Activated CD4-positive, alpha-beta T cell treated with anti-CD3 and anti-CD28 coated beads, Interleukin-2, amount 50 U/mL, for 16 hours (primary cell): ENCODE measurements at places on chromosomes 7 and 10.
A peak's percentile ranks its signal among the peaks of the same experiment; 100 is the strongest.

GRCh38 chr10:109517748-109518147 is 405.6 kb downstream of the XPNPEP1 start:
- DNase-seq, result no peak

- no peak for DNase-seq
Observed at GRCh38 chr7:150856303-150857275, 4.3 kb downstream of the AOC1 start.

DNA sequence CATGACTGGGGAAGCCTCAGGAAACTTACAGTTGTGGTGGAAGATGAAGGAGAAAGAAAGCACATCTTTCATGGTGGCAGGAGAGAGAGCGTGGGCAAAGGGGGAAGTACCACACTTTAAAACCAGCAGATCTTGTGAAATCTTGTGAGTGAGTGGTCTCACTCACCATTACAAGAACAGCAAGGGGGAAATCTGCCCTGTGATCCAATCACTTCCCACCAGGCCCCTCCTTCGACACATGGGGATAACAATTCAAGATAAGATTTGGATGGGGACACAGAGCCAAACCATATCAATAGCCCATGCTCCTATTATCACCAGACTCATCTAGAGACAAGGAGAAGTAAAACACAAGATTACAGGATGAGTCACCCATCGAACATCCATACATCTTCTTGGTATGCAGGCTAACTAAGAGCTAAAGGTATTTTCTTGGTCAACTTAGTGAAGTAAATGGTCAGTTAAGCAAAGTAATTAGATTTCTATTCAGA is 55.3 kb upstream of the YAE1 start:
- peak; percentile 2 for DNase-seq

DNA sequence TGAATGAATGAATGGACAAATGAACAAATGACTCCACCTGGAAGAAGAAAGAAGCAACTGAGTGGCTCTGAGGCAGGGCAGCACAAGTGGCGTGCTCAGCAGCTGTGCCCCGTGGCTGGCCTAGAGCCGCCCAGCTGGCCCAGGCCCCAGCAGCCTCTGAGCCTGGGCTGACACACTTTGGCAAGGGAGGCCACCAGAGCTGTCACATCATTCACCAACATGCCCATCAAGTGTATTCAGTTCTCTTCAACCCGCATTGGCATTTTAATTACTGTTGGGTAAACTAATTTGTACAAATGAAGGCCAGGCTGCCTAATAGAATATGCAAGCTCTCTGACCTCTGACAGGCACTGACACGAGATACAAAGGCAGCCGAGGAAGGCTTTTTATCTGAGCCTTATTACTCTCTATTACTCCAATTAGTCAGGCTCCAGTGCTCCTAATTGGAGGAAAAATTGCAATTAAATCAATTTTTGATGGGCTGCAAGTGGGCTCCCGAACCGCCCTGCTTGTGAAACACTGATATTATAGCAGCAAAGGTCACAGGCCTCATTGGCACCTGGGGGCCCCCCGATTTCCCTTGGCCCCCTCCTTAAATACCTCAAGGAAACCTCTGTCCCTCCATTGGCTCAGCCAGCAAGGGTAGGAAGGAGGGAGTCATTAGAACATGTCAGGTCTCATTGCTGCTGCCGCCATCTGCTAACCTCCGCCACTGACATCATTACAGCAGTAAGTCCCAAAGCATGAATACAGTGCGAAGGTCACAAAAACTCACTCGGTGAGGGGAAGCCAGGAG is 41.9 kb downstream of the DPCD start:
- DNase-seq, result no peak

GRCh38 chr7:87152897-87153641 is 816 bp downstream of the DMTF1 start:
- DNase-seq, result peak; percentile 45

DNA sequence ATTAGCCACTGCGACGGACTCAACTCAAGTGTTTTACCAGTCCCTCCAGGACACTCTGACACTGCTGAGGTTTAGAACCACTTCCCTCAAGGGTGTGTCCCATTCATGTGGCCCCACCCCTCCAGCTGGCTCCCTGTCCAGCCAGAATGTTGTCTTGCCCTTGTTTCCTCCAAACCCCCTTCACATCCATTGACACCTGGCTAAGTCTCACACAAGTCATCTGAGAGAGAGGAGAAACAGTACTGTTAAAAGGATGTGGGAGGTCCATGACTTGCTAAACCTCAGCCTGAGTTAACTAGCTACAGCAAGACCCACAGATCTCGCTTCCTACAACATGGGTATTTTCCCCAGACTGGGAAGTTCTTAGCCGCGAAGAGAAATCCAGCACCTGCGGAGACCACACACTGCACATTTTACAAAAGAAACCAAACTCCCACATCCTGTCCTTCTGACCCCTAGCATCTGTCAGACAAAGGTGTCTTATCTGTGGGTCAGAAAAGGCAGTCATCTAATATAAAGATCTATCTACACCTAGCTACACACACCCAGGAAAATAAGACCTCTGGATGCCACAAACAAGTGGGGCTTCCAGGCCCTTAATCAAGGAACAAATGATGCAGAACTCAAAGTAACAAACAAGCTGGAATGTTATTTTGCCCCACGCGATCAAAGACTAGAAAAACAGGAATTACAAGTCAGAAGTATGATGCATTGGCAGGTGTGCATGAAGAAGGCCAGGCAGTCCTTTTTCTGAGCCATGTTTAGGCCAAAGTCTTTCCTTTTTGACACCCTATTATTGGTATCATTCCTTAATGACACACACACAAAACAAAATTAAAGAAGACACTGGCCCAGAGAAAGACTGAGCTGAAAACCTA is 13.9 kb downstream of the OSBPL3 start:
- DNase-seq, result peak; percentile 68

DNA sequence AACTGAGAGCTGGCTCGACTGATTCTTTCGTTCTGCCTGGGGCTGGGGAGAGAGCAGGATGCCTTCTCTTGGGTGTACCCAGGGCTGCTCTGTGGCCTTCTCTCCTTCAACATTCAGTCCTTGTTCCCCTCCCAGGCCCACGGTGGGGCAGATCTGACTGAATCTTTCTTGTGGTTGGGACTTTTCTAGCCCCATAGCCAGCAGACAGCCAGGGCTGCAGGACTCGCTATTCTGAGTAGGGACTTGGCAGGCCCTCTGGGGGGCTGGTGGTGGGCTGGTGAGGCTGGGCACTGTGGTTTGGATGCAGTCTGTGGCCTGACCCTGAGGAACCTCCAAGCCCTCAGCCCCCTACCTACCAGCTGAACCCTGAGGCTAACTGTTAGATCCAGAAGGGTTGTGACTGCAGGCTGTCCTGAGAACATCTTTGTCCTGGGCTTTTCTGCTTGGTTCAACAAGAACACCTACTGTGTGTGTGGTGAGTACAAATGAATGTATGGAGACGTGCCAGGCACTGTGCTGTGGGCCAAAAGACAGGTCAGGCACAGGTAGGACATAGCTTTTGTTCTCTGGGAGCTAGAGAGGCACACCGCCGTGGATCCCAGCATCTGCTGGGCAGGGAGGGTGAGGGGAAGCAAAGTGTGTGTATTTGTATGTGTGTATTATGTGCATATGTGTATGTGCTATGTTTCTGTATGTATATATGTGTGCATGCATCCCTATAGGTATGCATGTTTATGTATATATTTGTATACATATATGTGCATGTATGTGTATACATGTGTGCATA is 2.1 kb upstream of the PALD1 start:
- DNase-seq, result no peak

GRCh38 chr10:77290528-77291155 is 347.0 kb downstream of the KCNMA1 start:
- DNase-seq, result no peak

DNA sequence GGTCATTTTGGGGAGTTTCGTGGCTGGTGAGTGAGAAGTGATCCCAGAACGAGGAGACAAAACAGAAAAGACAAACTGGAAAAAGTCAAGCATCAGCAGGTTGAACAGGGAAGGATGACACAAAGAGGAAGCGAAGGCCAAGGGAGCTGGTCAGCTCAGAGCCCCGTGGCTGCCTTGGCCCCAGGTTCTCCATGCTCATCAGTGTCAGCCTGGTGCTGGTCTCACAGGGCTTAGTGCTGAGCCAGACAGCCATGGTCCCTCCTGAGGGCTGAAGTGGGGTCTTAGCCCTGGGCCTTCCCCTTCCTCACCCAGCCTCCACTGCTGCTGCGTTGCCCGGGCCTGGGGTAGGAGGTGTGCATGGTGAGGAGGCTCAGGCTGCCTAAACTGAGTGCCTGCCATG is 183.6 kb downstream of the PFKFB3 start:
- DNase-seq, result no peak

- DNase-seq, result no peak
Observed at GRCh38 chr7:36388423-36388822, 1.2 kb upstream of the ANLN start.

DNA sequence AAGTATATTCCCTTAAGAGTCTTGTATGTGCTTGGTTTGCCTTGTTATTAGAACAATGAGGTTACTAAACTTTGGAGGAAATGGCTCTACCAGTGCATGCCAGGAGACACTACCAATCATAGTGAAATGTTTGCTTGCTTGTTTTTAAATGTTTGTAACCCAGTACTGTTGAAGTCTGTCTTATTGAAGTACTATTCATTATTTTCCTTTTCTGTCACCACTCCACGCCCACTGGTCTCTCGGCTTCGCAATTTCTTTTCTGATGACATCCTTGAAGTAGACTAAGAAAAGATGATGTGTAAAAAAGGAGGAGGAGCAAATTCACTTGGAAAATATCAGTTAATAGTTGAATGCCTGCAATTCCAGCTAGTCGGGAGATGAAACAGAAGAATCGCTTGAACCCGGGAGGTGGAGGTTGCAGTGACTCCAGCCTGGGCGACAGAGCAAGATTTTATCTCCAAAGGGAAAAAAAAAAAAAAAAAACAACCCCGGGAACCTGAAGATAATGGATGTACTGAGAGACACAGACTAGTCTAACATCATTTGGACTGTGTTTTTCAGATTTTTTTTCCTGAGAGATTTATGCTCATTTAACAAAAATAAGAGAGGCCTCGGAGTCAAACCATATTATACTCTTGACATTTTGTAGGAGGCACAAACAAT is 959.4 kb downstream of the PCDH15 start:
- no peak for DNase-seq
